Airway epithelial cell (primary cell): ENCODE measurements at places on chromosomes 2 and 18. TPM values are rescaled to one million over a fixed set of nuclear protein-coding genes. Genes with fewer than 3 reads are reported as not detected.

The ATAD2B gene
- 5.4 and 5.6 TPM in 2 replicates for total RNA-seq

The GALNT13 gene
- total RNA-seq = not detected in 2 replicates

The CABLES1 gene
- total RNA-seq = 0.23 and 1.1 TPM in 2 replicates

The WNT10A gene
- 13.2 and 16.2 TPM in 2 replicates for total RNA-seq

The TMEM163 gene
- total RNA-seq = not detected in 2 replicates

The TCF23 gene
- not detected in 2 replicates for total RNA-seq

The OBSL1 gene
- total RNA-seq = 35.3 and 35.9 TPM in 2 replicates
